ENCODE measurements at places on chromosomes 7 and 10.
A peak's percentile ranks its signal among the peaks of the same experiment; 100 is the strongest.

GRCh38 chr7:44150466-44150832 is 9.3 kb upstream of the MYL7 start:
- DNase-seq = no peak

GRCh38 chr10:52443419-52444388 is 129.6 kb downstream of the DKK1 start:
- no peak for DNase-seq

DNA sequence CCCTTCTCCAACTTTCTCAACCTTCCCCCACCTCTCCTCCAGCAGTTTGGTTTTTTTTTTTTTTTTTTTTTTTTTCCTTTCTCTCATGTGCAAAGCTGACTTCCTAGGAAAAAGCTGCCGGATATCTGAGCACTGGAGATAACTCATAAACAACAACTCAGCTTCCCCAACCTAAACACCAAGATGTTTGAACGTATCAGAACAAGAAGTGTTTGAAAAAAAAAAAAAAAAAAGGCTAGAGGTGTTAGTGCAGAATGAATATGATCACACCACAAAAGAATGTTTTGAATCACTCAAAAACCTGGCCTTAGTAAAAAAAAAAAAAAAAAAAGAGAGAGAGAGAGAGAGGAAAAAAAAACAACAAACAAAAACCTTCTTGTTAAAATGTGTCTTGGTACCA is 11.2 kb downstream of the GATA3 start:
- DNase-seq = no peak

GRCh38 chr10:117170244-117170643 is 27.0 kb upstream of the KCNK18 start:
- DNase-seq = no peak

GRCh38 chr7:158816271-158816670 is 13.0 kb downstream of the ESYT2 start:
- DNase-seq = no peak

DNA sequence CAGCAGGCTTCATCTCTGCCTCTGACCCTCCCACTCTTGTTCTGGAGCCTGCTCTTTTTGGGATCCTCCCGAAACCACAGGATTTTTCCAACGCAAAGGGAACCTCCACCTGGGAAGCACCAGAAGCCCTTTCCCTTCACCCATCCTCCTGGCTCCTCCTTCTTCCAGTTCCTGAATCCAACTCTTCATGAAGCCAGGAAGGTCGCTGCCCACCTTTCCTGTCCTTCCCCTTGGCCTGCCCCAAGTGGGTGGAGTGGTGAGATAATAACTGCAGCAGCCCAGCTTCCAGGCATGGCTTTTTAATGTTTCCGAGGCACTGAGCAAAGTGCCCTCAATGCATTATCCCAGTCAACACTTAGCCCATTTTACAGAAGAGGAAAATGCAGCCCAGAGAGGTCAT is 70.8 kb upstream of the EEPD1 start:
- no peak for DNase-seq

GRCh38 chr7:2248984-2249694 is 7.1 kb downstream of the NUDT1 start:
- no peak for DNase-seq

DNA sequence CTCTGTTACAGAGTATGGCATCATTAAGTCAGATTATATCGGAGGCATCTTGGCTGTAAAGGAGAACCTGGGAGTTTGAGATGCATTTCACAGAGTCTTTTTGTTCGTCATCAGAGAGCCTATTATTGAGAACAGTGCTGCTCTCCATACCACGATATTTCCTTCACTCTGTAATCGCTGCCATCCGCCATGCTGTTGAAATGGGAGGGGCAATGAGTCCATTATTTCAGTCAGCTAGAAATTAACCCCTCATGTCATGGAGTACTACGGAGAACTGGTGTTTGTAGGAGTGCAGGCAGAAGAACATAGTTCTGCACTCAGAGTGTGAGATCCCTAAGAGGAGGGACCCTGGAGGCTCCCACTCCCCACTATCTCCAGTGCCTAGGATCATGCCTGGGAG is 59.2 kb downstream of the SLC16A12 start:
- DNase-seq = no peak

- DNase-seq = no peak
These were observed 5.8 kb upstream of the DDIT4 start for GRCh38 chr10:72267819-72268399.

- DNase-seq = no peak
These were observed 78.5 kb downstream of the CDCA7L start for GRCh38 chr7:21867226-21867625.

DNA sequence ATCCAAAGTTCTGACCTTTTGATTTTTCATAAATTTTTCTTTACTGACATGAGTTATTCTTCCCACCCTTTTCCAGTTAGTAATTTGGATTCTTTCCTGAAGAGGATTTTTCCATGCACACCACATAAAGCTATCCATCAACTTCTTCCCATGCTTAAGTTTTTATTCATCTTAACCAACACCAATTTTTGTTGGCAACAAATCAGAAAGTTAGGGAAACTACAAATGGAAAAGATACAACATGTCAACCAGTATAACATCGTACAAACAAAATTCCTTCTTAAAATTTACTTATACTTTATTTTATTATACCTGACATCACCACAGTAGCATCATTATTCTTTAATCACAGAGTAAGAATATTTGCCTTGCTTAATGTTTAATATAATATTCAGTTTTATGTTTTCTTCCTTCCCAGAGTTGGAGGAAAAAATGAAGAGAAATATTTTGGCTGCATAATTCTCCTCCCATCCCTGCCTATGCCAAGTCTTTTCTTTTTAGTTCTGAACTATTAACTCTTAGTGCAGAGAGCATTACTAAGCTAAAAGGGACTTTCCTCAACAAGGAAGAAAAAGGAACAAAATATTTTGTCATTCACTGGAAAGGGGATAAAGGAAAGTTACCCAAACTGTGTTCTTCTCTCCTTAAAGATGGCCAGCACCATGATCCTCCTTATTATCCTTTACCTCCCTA is 67.5 kb upstream of the MEOX2 start:
- DNase-seq = no peak

DNA sequence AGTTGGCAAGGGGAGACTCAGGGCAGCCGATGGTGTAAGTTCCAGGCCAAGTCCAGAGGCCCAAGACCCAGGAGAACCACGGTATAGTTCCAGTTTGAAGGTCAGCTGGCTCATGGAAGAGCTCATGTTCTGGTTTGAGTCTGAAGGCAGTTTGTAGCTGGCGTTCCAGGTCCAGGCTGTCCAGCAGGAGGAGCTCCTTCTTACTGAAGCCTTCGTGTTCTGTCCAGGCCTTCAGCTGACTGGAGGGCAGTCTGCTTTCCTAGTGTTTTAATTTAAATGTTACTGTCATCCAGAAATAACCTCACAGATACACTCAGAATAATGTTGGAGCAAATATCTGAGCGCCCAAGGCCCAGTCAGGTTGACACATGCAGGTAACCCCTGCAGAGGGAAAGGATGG is 4.2 kb downstream of the SUN1 start:
- DNase-seq = no peak

- no peak for DNase-seq
These were observed 306.8 kb downstream of the WDR11 start for GRCh38 chr10:121157998-121158397.

GRCh38 chr7:69622014-69622835 is 23.9 kb downstream of the AUTS2 start:
- DNase-seq = no peak

- peak; percentile 53 for DNase-seq
These were observed at the start of gene GIMAP8 for GRCh38 chr7:150450491-150451001. GIMAP8 (plus strand) TSS chr7:150450630; CDS start chr7:150466699, 16,069 bp downstream.

DNA sequence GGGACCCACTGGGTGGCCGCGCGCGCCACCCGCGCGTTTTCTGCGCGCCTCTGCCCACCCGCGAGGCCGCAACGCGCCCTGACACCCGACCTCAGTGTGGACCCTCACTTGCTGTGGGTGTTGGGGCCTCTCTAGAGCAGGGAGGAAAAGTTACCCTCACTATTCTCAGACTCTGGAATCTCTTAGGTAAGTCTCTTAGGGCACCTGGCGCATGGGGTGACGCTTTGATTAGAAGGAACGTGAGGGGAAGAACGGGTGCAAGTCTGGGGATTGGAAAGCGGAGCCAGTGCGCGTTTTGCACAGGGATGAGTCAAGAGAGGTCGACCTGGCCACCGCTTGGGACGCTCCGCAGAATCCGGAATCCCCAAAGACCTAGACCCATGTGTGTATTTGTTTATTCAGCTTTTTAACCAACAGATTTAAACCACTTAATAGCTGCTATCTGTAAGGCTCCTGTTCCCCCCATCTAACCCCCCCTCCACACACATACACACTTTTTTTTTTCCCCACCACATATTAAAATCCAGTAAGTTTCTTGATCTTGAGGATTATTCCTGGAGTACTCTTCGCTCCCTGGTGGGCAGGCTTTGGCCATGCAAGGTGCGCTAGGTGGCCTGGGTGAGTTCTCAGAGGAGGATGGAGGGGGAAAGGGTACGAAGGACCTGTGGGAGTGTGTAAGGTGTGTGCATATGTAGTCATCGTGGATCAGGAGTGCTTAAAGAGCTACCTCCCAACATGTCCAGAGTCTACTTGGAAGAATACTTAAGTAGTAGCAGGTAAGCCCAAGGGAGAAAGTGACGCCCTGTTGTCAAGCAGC is 169.1 kb upstream of the PPP1R3A start:
- no peak for DNase-seq

DNA sequence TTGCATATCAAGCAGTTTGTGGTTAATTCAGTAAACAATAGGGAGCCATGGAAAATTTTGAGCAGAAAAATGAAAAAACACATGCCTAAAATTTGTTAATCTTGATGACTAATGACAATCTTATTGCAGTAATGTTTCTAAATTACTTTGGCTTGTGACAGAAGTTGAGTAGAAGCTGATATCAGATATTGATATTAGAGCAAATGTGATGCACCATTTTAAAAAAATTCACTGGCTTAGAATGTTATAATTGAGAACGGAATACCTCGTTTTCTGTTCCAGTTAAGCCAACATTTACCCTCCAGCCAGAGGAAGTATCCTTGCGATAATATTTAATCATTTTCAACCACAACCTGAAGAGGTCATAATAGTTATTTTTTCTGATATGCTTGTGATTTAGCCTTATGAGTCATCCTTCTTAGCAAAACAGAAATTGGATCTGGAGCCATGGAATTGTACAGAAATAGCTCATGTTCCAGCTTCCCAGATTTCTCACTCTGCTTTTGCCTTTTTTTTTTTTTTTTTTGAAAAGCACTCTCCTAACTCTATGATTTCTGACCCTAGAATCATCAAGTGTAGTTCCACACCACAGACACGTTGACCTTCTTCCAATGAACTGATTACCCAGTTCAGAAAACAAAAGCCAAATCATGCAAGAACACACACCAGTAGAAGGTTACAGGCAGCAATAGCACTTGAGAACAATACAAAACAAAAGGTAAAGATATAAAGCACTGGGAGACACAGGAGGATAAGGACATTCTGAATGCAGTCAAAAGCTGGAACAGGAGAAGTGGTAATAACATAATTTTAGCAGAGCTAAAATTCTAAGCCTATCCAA is 96.8 kb upstream of the PHYHIPL start:
- DNase-seq = no peak

- DNase-seq = no peak
These were observed 17.8 kb downstream of the ESYT2 start for GRCh38 chr7:158811461-158811860.

DNA sequence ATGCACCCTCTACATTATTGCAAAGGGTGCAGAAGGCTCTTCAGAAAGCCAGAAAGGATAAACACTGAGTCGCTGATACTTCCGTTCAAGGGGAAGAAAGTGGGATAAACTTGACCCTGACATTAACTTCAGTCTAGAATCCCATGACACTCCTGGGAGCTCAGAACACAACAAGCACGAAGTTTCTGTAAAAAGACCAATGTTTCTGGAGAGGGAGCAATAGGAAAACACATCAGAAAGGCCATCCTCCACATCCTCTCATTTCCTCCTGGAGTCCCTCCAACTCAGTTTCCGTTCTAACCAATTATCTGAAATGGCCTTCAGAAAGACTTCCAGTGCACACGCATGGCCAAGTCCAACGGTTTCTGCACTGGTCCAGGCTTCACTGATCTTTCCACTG is 113.5 kb downstream of the SORBS1 start:
- no peak for DNase-seq

DNA sequence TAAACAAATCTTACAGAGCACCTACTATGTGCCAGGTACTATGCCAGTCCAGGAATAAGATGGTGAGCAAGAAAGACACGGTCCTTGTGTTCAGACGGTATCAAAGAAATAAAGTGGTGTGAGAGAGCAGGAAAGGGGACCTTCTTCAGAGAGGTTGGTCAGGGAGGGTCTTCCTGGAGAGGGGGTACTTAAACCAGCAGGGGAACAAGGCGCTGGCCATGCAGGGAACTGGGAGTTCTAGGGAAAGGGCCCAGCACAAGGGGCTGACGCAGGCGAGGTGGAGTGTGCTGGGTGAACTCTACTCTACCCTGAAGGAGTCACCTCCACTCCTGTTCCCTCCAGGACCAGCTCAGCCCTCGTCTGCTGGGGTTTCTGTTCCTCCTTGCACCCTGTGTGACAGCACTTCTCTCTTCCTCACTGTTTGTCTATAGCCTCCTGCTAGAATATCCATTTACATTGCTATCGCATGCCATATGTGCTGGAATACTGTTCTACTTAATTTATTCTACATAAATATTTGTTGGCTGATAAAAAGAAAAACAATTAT is 73.5 kb downstream of the AOAH start:
- DNase-seq = no peak

DNA sequence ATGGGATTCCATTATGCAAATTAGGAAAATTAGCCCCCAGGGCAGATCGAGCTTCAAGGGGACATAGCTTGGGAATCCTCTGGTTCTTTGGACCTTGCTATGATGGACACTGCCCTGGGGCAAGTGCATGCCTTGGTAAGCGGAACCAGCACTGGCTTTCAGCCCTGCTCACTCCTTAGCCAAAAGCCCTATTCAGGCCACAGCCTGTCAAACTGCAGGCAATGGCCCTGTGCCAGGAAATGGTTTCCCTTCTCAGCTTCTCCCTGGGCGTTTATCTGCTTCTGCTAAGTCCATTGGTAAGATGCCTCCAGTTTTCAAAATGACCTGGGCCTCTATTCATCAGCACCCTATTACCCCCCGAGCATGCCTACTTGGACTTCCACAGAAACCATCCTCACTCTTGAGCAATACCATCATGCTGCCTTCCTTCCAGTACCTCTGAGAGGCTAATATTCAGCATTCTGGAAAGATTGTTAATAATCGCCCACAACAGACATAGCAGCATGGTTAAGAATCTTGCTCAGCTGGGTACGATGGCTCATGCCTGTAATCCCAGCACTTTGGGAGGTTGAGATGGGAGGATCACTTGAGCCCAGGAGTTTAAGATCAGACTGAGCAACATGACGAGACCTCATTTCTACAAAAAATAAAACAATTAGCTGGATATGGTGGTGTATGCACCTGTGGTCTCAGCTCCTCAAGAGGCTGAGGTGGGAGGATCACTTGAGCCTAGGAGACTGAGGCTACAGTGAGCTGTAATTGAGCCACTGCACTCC is 918.6 kb upstream of the AUTS2 start:
- DNase-seq = no peak
